ENCODE measurements at places on chromosomes 3 and 15. TPM values are rescaled to one million over a fixed set of nuclear protein-coding genes. Genes with fewer than 3 reads are reported as not detected.

The PP2D1 gene
- polyA plus RNA-seq: 1.1 TPM

The FBXL2 gene
- polyA plus RNA-seq: 28.7 TPM

The TM4SF18 gene
- polyA plus RNA-seq: 29.8 TPM

The POMGNT2 gene
- 19.0 TPM for polyA plus RNA-seq

DNA sequence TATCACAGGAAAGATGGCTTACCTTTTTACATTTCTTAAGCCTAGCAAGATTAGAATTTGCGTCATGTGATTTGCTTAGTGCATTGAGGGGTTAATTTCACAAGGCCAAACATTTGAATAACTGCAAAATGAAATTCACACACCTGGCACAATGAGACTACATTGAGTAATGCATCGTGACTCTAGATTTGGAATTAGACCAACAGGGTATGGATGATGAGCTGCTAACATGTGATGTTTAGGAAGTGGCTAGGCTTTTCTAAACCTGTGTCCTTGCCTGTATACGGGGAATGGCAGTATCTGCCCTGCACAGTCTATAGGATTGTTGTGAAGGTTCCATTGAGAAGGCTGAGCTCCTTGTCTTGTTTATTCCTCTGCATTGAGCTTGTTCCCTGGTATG is 160.1 kb downstream of the MFSD1 start:
- no peak for DNase-seq

GRCh38 chr3:157248590-157249422 is 88.9 kb upstream of the CCNL1 start:
- DNase-seq: peak; percentile 3

GRCh38 chr3:160757233-160758106 is 1.4 kb downstream of the PPM1L start:
- no peak for DNase-seq

- no peak for DNase-seq
Measured at GRCh38 chr3:170701696-170702678, 116.1 kb upstream of the SLC7A14 start.

- DNase-seq: no peak
Measured at GRCh38 chr3:53804697-53805462, 41.3 kb downstream of the CHDH start.

- no peak for DNase-seq
Measured at GRCh38 chr3:40404591-40405198, 17.7 kb downstream of the ENTPD3 start.

- DNase-seq: peak; percentile 61
Measured at GRCh38 chr3:50630877-50631276, 13.9 kb downstream of the MAPKAPK3 start.

- DNase-seq: no peak
Measured at GRCh38 chr15:59531066-59531675, 80.4 kb upstream of the GCNT3 start.

GRCh38 chr15:89243046-89243690 is 611 bp upstream of the FANCI start:
- DNase-seq: no peak

GRCh38 chr3:67437090-67437489 is 217.3 kb downstream of the SUCLG2 start:
- DNase-seq: no peak

GRCh38 chr3:38353151-38353550 is 6.6 kb downstream of the XYLB start:
- DNase-seq: no peak

GRCh38 chr15:32957219-32957618 is 237.3 kb downstream of the FMN1 start:
- no peak for DNase-seq

All from left kidney (tissue), 8 donors.